ENCODE measurements at places on chromosomes 11 and 22. TPM values are rescaled to one million over a fixed set of nuclear protein-coding genes. Genes with fewer than 3 reads are reported as not detected.
A peak's percentile ranks its signal among the peaks of the same experiment; 100 is the strongest.

DNA sequence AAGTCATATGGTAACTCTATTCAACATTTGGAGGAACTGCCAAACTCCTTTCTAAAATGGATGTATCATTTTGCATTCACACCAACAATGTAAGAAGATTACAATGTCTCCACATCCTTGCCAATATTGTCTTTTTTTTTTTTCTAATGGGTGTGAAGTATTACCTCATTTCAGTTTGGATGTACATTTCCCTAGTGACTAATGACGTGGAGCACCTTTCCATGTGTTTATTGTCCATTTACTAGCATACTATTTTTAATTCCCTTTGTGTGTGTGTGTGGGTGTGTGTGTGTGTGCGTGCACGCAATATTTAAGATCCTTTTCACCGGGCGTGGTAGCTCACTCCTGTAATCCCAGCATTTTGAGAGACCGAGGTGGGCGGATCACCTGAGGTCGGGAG, 62.7 kb downstream of the APOL3 start:
- no peak for DNase-seq
- H3K27ac ChIP-seq = no peak overlapping the region
- H3K4me1 ChIP-seq = no peaks in the 10 kb centered on the region
- no peaks in the 10 kb centered on the region for H3K36me3 ChIP-seq
- no peak overlapping the region for H3K4me3 ChIP-seq

Gene OR5B21
- total RNA-seq = not detected

Gene MYOD1
- total RNA-seq = not detected

GRCh38 chr11:24163841-24164240, 333.0 kb upstream of the LUZP2 start:
- H3K27ac ChIP-seq = no peak overlapping the region
- H3K27me3 ChIP-seq = no peaks in the 10 kb centered on the region
- no peak overlapping the region for H3K4me3 ChIP-seq
- H3K4me1 ChIP-seq = no peaks in the 10 kb centered on the region
- no peak for DNase-seq
- H3K36me3 ChIP-seq = no peaks in the 10 kb centered on the region

Gene OR8A1
- not detected for total RNA-seq

DNA sequence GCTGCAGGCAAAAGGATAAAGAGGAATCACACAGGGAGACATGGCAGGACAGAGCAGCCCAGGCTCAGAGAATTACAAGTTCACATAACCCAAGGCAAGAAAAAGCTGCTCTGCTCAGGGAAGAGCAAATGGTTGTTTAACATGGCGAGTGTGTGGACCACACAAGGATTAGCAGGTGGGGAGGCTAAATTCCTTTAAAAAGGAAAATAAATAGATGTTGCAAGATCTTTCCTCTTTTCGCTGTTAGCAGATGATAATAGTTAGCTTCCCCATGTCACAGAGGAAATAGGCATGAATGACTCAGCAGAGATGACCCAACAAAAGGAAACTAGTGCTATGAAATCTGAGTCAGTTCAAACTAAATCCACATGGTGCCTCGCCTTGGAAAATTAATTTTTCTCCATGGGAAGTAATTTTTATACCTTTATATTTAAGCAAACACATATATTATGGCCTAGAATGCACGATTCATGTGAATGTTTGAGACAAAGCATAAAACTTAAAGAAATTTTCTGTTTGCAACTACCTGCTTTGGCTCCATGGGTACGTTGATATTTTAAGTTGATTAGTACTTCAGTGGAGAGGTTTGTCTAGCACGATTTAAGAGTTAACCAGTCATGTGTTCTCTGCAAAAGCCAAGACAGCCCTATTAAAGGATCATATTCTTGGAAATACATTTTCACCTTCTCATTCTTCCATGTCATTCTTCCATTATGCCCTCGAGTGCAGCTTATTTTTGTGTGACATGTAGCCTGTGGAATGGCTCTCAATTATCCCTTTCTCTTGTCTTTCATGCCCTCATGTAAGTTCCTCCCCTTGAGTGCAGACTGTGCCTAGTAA, 38.5 kb upstream of the FJX1 start:
- no peak for DNase-seq
- H3K36me3 ChIP-seq = no peaks in the 10 kb centered on the region
- H3K4me1 ChIP-seq = no peaks in the 10 kb centered on the region
- H3K4me3 ChIP-seq = no peak overlapping the region
- H3K27ac ChIP-seq = no peak overlapping the region

DNA sequence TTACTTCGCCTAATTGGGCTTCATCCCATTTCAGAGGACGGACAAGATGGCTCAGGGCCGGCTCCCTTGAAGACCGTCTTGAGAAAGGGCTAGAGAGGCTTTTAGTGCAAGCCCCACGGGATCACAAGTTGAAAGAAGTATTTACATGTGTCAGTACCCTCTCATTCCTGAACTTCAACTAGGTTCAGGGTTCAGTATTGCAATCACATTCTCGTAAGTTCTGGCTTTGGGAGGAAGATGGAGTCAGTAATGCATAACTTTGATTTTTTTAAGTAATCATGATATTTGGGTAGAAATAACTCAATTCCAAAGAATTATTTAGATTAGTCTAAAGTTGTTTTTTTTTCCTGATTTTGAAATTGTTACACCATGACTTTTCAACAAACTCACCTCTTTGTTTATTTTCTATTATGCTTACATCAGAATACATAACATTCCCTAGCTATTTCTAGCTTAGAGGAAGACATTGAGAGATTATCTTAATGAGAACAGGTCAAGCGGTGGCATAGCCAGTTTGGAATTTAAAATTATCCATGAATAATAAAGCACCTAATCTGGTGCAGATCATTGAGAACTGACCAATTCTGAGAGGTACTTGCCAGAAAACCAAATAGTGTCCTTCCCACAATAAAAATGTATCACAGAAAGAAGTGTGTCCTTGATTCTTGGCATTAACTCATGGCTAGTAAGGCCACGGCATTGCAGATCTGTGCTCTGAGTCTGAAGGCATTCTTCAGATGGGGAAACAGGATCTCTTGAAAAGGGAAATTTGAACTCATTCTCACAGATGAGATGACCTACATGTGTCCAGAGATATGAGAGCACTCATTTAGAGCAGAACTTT, 92.1 kb upstream of the BLID start:
- no peaks in the 10 kb centered on the region for H3K36me3 ChIP-seq
- H3K4me1 ChIP-seq = no peaks in the 10 kb centered on the region
- H3K27me3 ChIP-seq = peaks cover 20% of the 10 kb centered on the region
- H3K4me3 ChIP-seq = no peak overlapping the region

DNA sequence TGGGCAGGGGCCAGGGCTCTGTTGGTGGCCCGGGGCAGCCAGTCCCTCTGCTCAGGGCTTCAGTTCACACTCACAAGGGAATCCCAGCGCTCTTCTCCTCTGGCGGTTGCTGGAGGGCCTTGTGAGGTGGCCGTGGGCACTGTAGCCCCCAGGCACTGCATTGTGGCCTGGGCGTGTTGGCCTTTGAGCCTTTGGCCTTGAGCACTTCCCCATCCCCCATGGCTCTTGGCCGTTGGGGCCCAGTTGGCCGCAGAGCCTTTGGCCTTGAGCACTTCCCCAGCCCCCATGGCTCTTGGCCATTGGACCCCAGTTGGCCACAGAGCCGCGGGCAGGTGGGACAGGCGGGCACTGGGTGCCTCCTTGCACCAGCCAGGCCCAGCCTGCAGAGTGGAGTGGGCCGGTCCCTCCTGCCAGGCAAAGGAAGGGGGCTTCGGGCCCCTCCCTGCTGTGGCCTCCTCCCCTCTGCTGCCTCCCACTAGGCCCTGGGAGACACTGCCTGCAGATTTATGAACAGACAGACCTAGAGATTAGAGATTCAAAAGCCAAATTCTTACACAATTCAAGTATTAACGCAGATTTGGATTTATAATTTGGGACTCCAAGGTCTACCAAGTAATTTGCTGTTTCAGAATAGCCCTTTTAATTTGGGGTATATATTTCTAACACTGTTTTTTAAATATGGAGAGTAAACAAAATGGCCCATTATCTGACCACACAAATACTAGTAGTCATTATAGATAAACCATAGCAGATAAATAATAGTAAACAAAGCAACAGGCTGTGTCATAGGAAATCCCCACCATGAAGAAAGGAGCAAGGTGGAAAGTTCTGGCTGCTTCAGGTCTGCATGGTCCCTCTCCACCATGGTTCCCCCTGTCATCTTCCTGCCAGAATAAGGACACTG, 18.2 kb upstream of the TXNRD2 start:
- DNase-seq = no peak
- no peak overlapping the region for H3K27ac ChIP-seq
- H3K4me3 ChIP-seq = no peak overlapping the region
- H3K27me3 ChIP-seq = no peaks in the 10 kb centered on the region
- H3K4me1 ChIP-seq = peaks cover 11% of the 10 kb centered on the region

Gene MUC2
- total RNA-seq = not detected

GRCh38 chr11:65323813-65324212, 9.1 kb downstream of the CDC42EP2 start:
- DNase-seq = no peak
- no peak overlapping the region for H3K4me3 ChIP-seq
- H3K27me3 ChIP-seq = peaks cover 2% of the 10 kb centered on the region
- no peaks in the 10 kb centered on the region for H3K4me1 ChIP-seq
- H3K36me3 ChIP-seq = no peaks in the 10 kb centered on the region
- no peak overlapping the region for H3K27ac ChIP-seq

GRCh38 chr11:17561111-17561415, 14.0 kb downstream of the OTOG start:
- no peaks in the 10 kb centered on the region for H3K4me1 ChIP-seq
- H3K4me3 ChIP-seq = no peak overlapping the region

DNA sequence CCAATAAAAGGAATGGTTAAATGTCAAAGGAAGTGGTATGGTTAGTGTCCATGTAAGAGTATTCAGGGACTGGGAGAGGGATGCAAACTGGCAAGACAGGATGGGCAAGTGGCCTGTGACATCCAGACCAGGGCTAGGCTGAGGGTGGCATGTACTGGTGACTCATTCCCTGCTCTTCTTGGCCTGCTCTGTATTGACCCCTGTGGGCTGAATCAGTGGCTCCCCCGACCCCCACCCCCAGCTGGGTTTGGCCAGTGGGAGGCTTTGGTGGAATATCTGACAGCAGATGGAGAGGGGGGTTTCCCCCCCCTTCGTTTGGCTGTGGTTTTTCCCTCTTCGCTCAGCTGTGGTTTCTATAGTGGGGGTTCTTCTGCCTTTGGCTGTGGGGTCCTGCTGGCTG, 87.7 kb downstream of the CSNK2A3 start:
- H3K27me3 ChIP-seq = peaks cover 15% of the 10 kb centered on the region
- DNase-seq = no peak
- no peak overlapping the region for H3K27ac ChIP-seq
- H3K4me3 ChIP-seq = no peak overlapping the region
- peaks cover 3% of the 10 kb centered on the region for H3K4me1 ChIP-seq
- no peaks in the 10 kb centered on the region for H3K36me3 ChIP-seq

Gene SLC5A1
- total RNA-seq = not detected

GRCh38 chr22:27996981-27997380, 77.9 kb upstream of the PITPNB start:
- H3K4me1 ChIP-seq = no peaks in the 10 kb centered on the region
- no peaks in the 10 kb centered on the region for H3K27me3 ChIP-seq
- no peaks in the 10 kb centered on the region for H3K36me3 ChIP-seq
- H3K27ac ChIP-seq = no peak overlapping the region
- H3K4me3 ChIP-seq = no peak overlapping the region
- DNase-seq = no peak

Gene DDTL
- not detected for total RNA-seq

Gene CNGA4
- total RNA-seq = not detected

GRCh38 chr11:60764879-60765278, 8.2 kb downstream of the MS4A15 start:
- peaks cover 15% of the 10 kb centered on the region for H3K27me3 ChIP-seq
- no peaks in the 10 kb centered on the region for H3K4me1 ChIP-seq
- no peak for DNase-seq
- H3K27ac ChIP-seq = no peak overlapping the region

Gene UBQLN3
- not detected for total RNA-seq

DNA sequence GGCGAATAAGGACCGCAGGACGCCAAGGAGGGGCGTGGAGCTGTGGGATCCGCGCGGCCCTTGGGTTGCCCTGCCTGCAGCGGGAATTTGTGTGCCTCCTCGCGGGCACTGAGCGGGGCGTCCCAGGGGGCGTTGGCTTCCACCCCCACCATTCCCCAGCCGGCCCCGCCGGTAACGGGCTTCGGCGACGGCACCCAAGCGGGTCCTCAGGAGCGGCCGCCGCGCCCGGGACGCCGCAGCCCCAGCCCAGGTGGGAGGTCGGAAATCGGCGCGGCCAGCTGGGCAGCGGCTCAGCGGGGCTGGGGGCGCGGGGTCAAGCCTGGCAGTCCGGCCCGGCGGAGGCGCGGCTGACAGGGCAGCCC, 320 bp downstream of the CLTCL1 start:
- H3K4me1 ChIP-seq = peaks cover 23% of the 10 kb centered on the region
- H3K27ac ChIP-seq = no peak overlapping the region
- H3K36me3 ChIP-seq = no peaks in the 10 kb centered on the region
- H3K27me3 ChIP-seq = peaks cover 30% of the 10 kb centered on the region
- peak overlapping the region; percentile 69 for H3K4me3 ChIP-seq

- peaks cover 82% of the 10 kb centered on the region for H3K4me1 ChIP-seq
- H3K36me3 ChIP-seq = peaks cover 36% of the 10 kb centered on the region
- no peak for DNase-seq
- H3K4me3 ChIP-seq = no peak overlapping the region
- peak overlapping the region; percentile 15 for H3K27ac ChIP-seq
Observed at GRCh38 chr11:86050196-86050709, 18.6 kb downstream of the PICALM start.

- peaks cover 2% of the 10 kb centered on the region for H3K36me3 ChIP-seq
- H3K4me3 ChIP-seq = no peak overlapping the region
- H3K27ac ChIP-seq = no peak overlapping the region
- no peak for DNase-seq
- H3K27me3 ChIP-seq = no peaks in the 10 kb centered on the region
- peaks cover 25% of the 10 kb centered on the region for H3K4me1 ChIP-seq
Observed at GRCh38 chr11:68032997-68033707, 2.7 kb downstream of the NDUFS8 start.

GRCh38 chr11:70020336-70021214, 57.5 kb upstream of the ANO1 start:
- H3K27me3 ChIP-seq = peaks cover 12% of the 10 kb centered on the region
- DNase-seq = no peak
- no peaks in the 10 kb centered on the region for H3K36me3 ChIP-seq
- no peak overlapping the region for H3K27ac ChIP-seq
- H3K4me3 ChIP-seq = no peak overlapping the region
- peaks cover 2% of the 10 kb centered on the region for H3K4me1 ChIP-seq

- DNase-seq = no peak
- peaks cover 16% of the 10 kb centered on the region for H3K27me3 ChIP-seq
- no peaks in the 10 kb centered on the region for H3K4me1 ChIP-seq
- no peak overlapping the region for H3K4me3 ChIP-seq
Observed at GRCh38 chr11:12606597-12606996, 67.6 kb upstream of the TEAD1 start.

DNA sequence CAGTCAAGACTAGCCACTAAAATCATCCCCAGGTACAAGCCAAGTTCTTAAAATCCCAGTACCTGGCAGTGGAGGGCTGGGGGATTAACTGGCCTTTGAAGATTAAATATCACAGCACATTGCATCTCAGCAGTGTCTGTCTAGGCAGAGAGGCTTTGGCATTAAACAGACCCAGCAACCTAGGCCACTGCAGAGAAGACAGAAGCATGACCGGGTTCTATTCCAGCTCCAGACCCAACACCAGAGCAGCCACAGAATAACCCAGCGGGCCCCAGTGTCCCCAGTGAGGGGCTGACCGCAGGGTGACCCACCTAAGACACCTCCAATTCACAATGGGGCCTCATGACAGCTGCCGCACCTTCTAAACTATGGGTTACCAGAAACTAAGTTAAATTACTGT, 88.2 kb downstream of the SHANK2 start:
- no peaks in the 10 kb centered on the region for H3K36me3 ChIP-seq
- no peak overlapping the region for H3K27ac ChIP-seq
- no peak for DNase-seq
- peaks cover 5% of the 10 kb centered on the region for H3K27me3 ChIP-seq
- no peak overlapping the region for H3K4me3 ChIP-seq
